Activated CD4-positive, alpha-beta T cell treated with anti-CD3 and anti-CD28 coated beads, Interleukin-2, amount 50 U/mL, for 16 hours (primary cell): ENCODE measurements at places on chromosomes 4 and X.

- DNase-seq, result no peak
These were observed 16.5 kb upstream of the SHOX start for GRCh38 chrX:614136-614535.

DNA sequence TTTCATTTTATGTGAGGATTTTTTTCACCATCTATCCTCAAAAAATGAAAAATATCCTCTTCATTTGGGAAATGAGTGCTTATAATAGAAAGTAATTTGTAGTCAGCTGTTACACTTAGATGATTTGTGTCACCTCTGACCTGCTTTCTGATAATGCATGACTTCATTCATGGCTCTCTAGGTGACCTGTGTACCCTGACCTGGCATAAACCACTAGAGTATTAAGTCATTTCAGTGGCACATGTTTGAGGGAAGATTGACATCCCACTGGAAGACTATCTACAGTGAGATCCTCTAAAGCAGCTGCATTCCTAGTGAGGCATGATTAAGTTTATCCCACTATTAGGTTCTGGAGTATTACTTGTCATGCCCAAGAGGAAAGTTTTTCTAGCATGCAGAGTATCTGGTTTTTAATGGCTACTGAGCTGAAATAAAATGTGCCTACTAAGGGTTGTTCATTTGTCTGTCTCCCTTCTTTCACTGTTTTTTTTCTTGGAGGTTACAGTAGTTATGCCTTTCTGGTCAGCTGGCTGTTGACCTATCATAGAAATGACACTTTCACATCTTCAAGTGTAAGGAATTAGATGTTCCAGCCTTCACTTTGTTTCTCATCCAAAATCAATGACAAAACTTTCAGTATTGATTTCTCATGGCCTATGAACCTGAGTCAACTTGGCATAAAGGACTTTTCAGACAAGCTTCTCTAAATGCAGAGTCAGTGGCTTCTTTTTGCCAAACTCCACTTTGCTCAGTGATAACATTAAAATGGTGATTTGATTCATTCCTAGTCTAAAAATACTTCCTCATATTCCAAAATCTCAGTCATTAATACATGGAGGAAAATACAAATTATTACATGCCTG, 33.1 kb downstream of the TET2 start:
- DNase-seq, result no peak

DNA sequence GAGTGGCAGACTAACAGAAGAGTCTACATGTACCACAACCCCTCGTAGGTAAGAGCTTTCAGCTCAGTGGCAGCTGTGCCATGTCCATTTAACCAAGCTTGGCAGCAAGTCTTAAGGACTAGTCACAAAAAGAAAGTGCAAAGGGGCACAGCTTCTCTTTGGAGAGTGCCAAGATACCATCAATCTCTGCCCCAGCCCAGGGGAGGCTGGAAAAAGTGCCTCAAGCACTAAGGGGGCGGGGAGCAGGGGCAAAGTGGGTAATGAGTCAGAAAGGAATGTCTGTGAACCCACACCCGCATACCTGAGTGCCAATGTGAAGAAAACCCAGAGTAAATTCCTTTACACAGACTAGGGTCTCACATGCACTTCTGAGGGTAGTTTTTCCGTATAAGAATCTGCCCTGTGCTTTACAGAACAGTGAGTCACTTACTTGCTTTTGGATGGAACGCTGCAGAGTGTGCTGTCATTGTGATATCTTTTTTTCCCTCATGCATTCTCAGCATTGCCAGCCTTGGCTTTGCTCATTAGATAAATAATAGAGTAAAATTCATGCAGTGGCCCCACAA, 219.8 kb downstream of the ZNF674 start:
- peak; percentile 52 for DNase-seq

GRCh38 chr4:185224597-185224996, 15.2 kb downstream of the SNX25 start:
- no peak for DNase-seq

DNA sequence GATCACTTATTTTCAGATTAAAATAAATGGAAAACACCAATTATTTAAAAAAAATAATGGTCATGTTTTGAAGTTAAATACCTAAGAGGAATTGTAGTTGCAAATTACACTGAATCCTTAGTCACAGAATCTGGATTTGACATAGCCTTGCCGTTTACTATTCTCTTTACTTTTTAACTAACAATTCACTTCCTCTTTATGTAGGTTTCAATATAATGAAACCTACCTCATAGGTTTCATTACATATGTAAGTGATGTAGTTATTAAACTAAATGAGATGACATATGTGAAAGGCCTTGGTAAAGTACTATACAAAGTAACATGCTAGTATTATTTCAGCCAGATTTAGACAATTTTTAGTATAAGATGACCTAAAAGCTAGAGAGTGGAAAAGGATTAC, 6.5 kb downstream of the SPP1 start:
- no peak for DNase-seq
